ENCODE measurements at places on chromosomes 7 and 10. TPM values are rescaled to one million over a fixed set of nuclear protein-coding genes. Genes with fewer than 3 reads are reported as not detected.

The SH2D4B gene
- 0.09 TPM for total RNA-seq

The UTF1 gene
- total RNA-seq: not detected

The RARRES2 gene
- not detected for total RNA-seq

The GSAP gene
- total RNA-seq: 2.7 TPM

The CCDC172 gene
- not detected for total RNA-seq

The FAM185A gene
- total RNA-seq: 6.2 TPM

The WAC gene
- total RNA-seq: 70.3 TPM

The ERCC6 gene
- total RNA-seq: 6.7 TPM

The TLX1 gene
- total RNA-seq: not detected

The LBX1 gene
- not detected for total RNA-seq

The AKR1D1 gene
- not detected for total RNA-seq

The TMEM184A gene
- 11.2 TPM for total RNA-seq

The CALCR gene
- total RNA-seq: not detected

The HOXA5 gene
- 5.8 TPM for total RNA-seq

The OGDHL gene
- total RNA-seq: 0.40 TPM

The ARHGEF5 gene
- 2.5 TPM for total RNA-seq

The AKR1E2 gene
- total RNA-seq: 5.6 TPM

The MUC12 gene
- total RNA-seq: 12.5 TPM

The CALHM3 gene
- total RNA-seq: 0.47 TPM

The HMX2 gene
- total RNA-seq: 0.23 TPM

The ASB15 gene
- total RNA-seq: not detected

The ITGA8 gene
- total RNA-seq: not detected

The ADRA2A gene
- total RNA-seq: not detected

The IGFBP3 gene
- total RNA-seq: 199 TPM

The OR9A2 gene
- not detected for total RNA-seq

The BMPER gene
- total RNA-seq: 5.4 TPM

The SAP25 gene
- 0.48 TPM for total RNA-seq

The KCNIP2 gene
- 0.32 TPM for total RNA-seq

The GBX1 gene
- total RNA-seq: not detected

The DLX5 gene
- not detected for total RNA-seq

The IPMK gene
- total RNA-seq: 3.0 TPM

The TMUB1 gene
- 38.5 TPM for total RNA-seq

The DYNC1I1 gene
- total RNA-seq: 0.21 TPM

The ANKRD22 gene
- 0.22 TPM for total RNA-seq

The LAMB1 gene
- total RNA-seq: 108 TPM

The NOS3 gene
- 0.34 TPM for total RNA-seq

Measured in A549 treated with Mapracorat at 1 μM for 4 hours (cell line).